ENCODE measurements at places on chromosomes 1 and 21.

GRCh38 chr1:22241250-22241649 is 98.4 kb upstream of the WNT4 start:
- DNase-seq = no peak

DNA sequence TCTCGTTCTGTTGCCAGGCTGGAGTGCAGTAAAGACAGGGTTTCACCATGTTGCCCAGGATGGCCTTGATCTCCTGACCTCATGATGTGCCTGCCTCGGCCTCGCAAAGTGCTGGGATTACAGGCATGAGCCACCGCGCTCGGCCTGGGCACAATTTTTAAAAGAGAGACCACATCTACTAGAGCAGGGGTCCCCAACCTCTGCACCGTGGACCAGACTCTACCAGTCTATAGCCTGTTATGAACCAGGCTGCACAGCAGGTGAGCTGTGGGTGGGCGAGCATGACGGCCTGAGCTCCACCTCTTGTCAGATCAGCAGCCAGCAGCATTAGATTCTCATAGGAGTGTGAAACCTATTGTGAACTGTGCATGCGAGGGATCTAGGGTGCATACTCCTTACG is 20.8 kb downstream of the TNNT2 start:
- DNase-seq = no peak

DNA sequence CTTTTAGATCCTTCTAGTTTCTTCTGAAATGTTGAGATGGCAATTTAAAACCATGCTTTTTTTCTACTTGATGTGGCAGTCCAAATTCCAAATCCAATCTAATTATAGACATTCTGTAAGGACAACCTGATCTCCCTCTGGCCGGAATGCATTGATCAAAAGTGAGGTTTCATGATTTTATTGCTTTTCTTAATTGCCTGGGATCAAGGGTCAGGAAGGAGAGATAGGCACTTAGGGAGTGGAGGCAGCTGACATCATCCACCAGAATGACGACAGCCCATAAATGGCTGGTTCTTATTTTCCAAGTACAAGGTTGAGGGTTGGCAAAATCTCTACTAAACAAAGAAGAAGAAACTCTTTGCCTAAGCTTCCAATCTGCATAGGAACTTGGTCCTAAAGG is 46.4 kb upstream of the SCCPDH start:
- no peak for DNase-seq

DNA sequence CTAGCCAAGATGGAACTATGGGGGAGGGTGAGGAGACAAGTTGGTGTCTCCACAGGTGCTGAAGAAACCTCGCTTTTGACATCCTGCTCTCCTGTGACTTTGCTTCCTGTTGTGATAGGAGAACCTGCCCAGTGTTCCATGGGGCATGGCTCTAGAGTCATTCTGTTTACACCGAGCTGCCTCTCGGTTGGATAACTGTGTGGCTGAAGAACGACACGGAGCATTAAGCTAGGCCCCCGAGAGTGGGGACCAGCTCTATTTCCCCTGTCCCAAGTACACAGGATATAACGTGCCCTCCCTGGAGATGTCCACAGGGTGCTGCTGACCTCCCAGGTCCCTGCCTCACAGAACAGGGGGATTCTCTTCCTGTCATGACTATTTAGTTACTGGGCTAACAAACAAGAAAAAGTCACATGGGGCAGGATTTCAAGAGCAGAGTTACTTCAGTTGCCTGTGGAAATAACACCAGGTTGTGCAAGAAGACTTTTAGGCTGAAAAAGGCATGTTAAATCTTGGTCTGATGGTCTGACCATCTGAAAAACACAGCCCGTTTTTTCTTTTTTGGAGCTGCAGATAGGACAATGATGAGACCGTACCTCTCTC is 29.4 kb upstream of the PPP2R5A start:
- no peak for DNase-seq

DNA sequence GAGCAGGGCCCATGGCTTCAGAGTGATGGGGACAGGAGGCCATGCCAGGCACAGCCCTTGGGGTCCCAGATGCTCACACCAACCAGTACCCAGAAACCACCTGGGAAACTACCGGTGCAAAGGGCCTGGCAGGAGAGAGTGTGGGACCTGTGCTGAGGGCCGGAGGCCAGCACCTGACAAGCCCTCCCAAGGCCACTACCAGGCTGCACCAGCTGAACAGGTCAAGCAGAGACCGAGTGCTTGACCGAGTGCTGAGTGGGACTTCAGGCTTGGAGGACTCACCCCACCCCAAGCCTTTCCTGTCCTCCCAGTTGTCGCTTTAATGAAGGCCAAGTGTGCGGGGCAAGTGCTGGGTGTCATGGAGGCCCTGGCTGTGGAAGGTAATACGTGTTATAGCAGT is 36.5 kb downstream of the SNAP47 start:
- DNase-seq = no peak

GRCh38 chr1:58312971-58313563 is 233.5 kb downstream of the OMA1 start:
- no peak for DNase-seq

DNA sequence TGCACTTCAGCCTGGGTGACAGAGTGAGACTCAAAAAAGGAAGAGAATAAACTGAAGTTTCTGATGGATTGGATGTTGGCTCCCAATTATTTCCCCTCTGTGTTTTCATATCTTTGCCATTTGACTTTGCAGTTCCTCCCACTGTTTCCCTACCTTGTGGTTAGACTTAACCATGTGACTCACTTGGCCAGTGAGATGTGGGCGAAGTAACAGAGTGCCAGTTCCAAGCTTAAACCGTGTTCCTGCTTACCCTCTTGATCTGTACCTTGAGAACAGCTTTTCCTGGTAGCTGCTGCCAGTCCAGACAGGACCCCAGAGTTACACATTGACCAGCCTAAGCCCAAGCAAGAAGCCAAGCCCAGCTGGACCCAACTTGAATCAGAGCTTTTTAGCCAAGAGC is 323.4 kb downstream of the LTN1 start:
- DNase-seq = no peak

GRCh38 chr1:219279017-219279770 is 105.5 kb downstream of the LYPLAL1 start:
- no peak for DNase-seq

DNA sequence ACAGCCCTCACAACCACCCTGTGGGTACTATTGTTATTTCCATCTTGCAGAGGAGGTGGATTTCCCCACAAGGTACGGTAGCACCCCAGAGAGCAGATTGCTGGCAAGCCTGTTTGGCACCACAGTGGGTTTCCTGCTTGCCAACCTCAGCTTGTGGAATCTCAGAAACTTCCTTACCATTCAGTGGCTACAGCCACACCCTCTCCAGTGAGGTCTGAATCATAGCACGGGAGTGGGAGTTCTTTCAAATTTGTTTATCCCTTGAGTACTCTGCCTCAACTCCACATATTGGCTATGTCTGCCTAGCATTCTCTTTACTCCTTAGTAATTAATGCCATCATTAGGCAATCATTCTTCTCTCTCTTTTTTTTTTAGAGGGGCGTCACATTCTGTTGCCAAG is 162.1 kb downstream of the PTPRU start:
- no peak for DNase-seq

- DNase-seq = no peak
Observed at GRCh38 chr1:157399343-157399983, 152.9 kb downstream of the FCRL5 start.

- no peak for DNase-seq
Observed at GRCh38 chr1:106568201-106568974, 488.1 kb upstream of the PRMT6 start.

- DNase-seq = no peak
Observed at GRCh38 chr1:234836045-234836681, 226.2 kb upstream of the IRF2BP2 start.

DNA sequence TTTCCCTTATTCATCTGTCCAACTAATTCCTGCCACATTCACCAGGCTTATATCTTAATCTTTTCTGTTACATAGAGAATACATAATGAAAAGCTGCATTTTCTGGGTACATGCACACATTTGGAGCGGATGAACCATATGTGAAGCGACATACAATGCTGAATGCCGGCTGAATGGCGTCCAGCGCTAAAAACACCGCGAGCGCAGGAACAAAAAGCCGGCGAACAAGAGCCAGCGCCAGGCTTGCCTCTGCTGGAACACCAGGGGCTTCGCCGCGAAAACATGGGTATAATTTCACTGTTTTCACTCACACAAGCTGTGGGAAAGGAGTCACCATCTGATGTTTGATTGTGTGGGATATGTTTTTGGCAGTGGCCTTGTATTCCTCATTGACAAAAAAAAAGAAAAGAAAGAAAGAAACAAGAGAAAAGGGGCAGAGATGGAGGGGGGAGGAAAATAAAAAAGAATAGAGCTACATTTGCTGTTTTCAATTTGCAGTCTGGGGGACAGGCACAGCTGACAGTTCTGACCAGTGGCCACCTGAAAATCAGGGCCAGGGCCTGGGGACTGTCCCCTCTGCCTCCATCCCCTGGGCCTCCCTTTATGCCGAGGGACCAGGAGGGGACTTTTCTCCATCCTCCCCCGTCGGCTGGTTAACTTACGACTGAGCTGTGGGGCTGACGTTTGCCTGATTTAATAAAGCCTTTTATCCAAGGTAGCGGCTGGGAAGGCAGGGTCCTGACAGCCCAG is 70.2 kb upstream of the OLIG2 start:
- DNase-seq = no peak

GRCh38 chr1:156893048-156893953 is at the start of gene PEAR1:
Gene PEAR1 (plus strand): TSS chr1:156893718. CDS start chr1:156903927, 10,209 bp downstream.
- DNase-seq = no peak

DNA sequence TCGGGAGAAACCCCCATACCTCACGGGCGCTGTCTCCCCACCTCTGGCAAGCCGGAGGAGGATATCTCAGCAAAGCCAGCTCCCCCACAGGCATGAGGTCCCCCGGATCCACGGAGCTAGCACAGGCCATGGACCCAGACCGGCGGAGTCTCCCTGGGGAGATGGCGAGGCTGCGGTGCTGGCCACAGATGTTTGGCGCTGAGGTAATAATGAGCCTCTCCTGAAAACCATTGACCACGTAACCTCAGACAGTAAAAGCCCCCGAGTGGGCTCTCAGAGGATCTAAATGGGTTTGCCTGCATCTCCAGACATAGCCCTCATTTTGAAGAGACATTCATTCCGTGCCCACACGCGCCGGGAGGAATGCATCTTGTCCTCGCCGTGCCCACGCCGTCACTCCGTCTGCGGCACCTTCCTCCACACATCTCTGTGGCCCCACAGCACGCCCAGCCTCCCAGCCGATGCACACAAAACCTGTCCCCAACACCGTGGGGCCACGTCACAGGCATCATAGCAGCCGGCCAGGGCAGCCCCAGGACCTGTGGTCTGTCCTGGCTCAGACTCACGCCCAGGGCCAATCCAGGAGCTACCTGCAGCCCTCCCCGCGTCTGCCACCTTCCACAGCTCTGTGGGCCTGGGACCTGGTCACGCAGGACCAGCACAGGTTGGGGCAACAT is 150.9 kb downstream of the PRDM16 start:
- no peak for DNase-seq

- no peak for DNase-seq
Observed at GRCh38 chr1:88708011-88708410, 23.9 kb downstream of the PKN2 start.

- no peak for DNase-seq
Observed at GRCh38 chr1:226886122-226886901, 15.9 kb downstream of the PSEN2 start.

DNA sequence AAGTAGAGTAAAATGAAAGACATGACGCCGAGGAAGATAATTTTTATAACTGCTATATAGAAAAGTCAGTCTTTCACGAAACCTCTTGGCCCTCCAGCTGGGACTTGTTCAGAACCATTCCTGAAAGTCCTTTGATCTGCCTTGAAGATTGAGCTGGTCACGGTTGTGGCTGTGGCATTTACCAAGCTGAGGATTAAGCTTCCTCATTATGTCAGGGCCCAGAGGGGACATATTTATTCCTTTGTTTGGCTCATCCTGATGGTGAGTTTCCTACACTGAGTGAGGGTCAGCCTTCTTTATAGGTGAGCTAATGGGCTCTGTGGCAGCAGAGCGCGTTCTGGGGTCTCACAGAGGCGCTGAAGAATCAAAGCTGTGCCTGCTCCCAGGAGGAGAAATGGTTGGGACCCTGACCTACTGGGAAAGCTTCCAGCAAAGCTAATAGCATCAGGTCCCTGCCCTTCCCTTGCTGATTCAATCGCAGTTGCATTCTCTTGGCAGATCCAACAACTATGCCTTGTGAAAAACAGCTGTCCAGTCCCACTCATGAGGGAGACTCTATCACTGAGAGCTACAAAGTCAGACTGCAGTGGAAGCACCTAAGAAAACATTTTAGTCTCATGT is 43.2 kb upstream of the PBX1 start:
- no peak for DNase-seq

DNA sequence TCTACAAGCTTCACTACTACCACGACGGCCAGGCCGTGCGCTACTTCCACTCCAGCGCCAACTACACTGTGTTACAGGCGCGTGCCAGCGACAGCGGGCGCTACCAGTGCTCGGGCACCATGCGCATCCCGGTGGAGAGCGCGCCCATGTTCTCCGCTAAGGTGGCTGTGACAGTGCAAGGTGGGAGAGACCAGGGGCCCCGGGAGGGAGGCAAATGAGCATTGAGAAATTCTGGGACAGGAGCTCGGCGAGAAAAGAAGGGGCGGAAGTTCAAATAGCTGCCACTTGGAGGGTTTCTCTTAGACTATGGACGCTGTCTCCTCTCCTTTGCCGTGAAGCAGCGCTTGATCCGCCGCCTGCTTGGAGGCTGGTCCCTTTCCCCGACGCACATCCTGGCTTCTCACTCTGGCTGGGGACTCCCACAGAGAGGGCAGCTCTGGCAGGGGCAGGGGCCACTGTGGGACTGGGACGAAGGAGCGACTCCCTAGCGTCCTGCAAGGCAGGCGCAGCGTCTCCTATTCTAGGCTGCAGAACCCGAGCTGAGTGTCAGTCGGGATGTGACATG is 4.6 kb downstream of the FCRLB start:
- peak; percentile 35 for DNase-seq

DNA sequence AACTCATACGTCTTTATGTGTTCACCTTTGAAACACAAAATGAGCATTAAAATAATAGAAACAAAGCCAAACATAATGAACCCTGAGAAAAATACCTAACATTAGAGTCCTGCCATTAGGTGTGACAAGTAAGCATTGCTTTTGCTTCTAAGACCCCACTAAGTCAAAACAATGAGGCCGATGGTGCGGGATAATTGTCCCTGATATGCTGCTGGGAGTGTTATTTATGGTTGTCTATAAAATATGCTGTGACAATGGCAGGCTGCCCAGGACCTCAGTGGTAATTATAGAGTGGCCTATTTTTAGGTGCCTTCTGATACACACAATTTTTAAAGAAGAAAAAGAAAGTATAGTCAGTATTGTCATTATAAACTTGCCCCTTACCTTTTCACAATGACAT is 1423.1 kb downstream of the AMY1C start:
- no peak for DNase-seq
